ENCODE measurements at places on chromosomes 16 and 17.

DNA sequence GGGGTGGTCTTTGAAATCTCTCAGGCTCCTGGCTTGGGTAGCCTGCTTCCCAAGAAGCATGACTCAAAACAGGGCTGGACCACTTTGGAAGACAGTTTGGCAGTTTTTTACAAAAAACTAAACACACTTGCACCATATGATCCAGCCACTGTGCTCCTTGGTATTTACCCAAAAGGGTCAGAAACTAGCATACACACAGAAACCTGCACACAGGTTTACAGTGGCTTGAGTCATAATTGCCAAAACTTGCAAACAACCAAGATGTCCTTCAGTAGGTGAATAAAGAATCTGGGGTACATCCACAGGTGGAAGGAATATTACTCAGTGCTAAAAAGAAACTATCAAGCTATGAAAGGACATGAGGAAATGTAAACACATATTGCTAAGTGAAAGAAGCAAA lies 323.2 kb upstream of the CDH5 start:
- no peak for DNase-seq

DNA sequence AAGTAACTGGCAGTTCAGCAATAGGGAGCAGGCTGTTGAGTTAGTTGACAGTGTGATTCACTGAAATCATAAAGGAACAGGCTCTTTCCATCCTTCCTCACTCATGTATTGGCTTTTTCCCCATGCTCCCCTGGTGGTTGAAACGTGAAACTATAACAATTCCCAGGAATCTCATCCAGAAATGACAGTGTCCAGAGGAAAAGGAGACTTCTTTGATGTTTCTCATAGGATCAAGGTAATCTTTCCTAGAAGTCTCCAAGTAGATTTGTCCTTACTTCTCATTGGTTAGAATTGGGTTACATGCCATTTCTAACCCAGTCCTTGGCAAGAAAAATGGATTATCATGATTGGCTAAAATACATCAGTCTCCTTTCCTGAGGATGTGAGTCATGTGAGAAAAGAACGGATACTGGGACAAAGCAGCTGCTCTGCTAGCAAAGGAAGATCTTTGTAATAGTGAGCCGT lies 14.4 kb downstream of the TTC19 start:
- DNase-seq = peak; percentile 71

DNA sequence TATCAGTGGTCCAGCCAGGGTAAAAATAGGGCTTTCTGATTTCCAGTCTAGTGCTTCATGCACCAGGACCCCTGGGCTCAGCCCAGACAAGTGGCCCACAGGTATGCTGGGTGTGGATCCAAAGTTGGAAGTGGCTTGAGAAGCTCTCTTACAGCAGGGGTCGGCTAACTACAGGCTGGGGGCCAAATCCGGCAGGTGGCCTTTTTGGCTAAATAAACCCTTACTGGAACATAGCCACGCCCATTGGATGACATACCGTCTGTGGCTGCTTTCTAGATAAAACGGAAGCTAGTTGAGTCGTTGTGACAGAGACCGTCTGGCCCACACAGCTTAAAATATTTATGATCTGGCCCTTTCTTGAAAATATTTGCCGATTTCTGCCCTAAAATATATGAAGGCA lies 119.0 kb upstream of the CDC42EP4 start:
- no peak for DNase-seq

DNA sequence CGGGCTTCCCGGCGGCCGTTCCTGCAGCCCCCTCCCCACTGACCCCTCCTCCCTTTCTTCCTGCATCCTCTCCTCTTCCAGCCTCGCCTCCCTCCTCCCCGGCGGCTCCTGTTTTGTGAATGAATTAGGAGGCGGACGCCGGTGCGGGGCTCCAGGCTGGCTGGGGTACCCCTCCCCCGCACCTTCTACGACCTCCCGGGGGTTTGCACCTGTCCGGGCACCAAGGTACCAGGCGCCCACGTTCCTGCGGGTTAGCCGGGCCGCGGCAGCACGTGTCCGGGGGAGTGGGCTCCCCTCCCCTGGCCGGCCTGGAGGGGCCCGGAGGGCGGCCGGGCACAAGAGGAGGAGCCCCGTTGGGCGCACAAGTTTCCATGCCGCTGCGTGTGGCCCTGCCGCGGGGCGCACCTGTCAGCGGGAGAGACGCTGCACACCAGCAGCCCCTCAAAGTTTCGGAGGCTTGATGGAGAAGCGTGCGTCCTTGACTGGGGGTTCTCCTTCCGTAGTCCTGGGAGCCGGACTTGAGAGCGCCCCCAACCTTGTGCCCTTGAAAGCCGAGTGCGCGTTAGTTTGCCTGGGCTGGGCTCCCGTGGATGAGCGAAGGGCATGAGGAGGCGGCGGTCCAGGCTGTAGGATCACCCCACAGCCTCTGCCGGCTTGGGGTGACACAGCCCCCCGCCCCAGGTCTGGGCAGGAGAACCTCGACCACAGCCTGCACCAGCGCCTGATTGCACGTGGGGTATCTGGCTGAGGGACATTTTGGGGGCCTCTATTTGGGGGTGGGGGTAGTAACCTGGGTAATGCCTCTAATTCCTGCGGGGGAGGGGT lies 1.2 kb downstream of the HAS3 start:
- DNase-seq = no peak

DNA sequence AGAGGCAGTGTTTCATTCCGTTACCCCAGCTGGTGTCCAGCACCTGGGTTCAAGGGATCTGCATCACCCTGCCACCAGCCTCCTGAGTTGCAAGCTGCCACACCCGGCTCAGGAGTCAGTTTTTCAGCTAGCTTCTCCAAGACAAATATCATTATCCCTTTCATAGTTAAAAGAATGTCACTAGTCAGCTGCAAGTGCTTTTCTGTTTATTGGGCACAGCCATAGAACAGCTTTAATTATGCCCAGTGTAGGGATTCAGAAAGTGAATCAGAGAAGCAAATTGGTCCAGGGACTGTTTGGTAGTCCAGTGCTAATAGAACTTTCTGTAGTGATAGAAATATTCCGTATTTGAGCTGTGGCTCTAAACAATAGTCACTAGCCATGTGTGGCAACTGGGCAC lies 2.9 kb upstream of the AOC3 start:
- no peak for DNase-seq

Measured in renal cortical epithelial cell (primary cell).